ENCODE measurements at places on chromosomes 2 and 18. TPM values are rescaled to one million over a fixed set of nuclear protein-coding genes. Genes with fewer than 3 reads are reported as not detected.

DNA sequence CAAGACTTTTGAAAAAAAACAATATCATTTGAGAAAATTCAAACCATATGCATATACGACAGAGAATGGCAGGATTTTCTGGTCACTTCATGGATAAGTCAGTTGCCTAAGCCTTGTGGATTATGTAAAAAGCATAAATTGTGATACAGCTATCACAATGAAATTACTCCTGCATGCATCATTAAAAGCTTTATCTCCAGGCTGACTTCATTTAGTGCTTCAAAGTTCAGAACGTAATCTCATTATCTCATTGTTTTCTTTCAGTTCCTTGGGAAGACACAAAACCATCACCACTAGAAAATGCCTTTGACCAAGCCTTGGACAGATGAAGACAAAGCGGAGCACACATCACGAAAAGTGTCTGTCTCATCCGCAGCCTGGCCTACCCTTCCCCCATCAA is 57.0 kb downstream of the L3MBTL4 start:
- H3K27me3 ChIP-seq, result no peaks in the 10 kb centered on the region
- H3K27ac ChIP-seq, result no peak overlapping the region
- no peaks in the 10 kb centered on the region for H3K4me1 ChIP-seq
- H3K36me3 ChIP-seq, result no peaks in the 10 kb centered on the region
- DNase-seq, result no peak

DNA sequence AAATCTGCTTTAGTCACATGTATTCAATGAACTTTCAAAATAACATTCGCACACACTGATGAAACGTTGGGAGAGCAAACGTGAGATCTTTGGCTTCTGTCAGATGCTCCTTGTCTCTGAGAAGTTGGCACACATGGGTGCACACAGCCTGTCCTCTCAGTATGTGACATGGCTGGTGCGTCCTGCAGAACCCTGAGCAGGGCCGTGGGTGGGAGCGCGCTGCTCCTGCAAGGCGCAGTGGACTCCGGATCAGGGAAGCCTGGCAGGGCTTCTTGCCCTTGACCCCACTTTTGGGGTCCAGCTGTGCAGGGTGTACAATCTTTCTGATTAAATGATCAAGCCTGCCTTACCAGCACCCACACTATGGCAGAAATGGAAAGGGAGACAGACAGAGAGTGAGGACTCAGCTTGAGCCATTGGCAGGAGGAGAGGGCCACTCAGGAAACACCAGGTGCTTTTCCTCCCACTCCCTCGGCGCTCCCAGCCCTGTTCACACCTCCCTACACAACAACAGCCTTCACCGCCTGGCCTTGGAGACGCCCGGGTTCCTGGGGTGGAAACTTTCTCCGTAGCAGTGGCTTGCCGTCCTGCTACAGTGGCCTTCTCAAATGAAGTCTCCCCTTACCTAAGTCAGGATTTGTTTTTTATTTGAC is 108.4 kb upstream of the SNTG2 start:
- no peak overlapping the region for H3K4me3 ChIP-seq
- H3K36me3 ChIP-seq, result no peaks in the 10 kb centered on the region
- H3K27ac ChIP-seq, result no peak overlapping the region
- H3K4me1 ChIP-seq, result no peaks in the 10 kb centered on the region

DNA sequence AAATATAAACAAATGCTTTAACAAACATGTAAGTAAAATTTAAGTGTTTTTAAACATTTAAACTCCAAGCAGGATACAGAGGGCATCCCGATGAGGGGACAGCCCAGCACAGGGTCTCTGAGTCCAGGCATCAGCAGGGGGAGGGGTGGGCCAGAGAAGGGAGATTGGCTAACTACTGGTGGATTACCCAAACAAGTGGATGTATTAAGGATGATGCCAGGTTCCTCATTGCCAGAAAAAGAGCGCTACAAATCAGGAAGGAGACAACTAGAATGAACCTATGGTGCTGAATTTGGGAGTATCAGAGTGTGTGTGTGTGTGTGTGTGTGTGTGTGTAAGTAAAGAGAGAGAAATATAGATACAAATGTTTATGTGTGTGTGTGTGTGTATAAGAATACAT is 162.0 kb upstream of the RMP24 start:
- DNase-seq, result no peak
- H3K27me3 ChIP-seq, result peaks cover 11% of the 10 kb centered on the region
- H3K27ac ChIP-seq, result no peak overlapping the region
- no peaks in the 10 kb centered on the region for H3K36me3 ChIP-seq
- H3K4me1 ChIP-seq, result peaks cover 10% of the 10 kb centered on the region
- no peak overlapping the region for H3K4me3 ChIP-seq

- no peak overlapping the region for H3K4me3 ChIP-seq
- H3K36me3 ChIP-seq, result peaks cover 2% of the 10 kb centered on the region
- no peaks in the 10 kb centered on the region for H3K27me3 ChIP-seq
- DNase-seq, result no peak
Observed at GRCh38 chr2:46411245-46411641, 68.1 kb upstream of the TMEM247 start.

Gene PROC
- not detected for total RNA-seq

DNA sequence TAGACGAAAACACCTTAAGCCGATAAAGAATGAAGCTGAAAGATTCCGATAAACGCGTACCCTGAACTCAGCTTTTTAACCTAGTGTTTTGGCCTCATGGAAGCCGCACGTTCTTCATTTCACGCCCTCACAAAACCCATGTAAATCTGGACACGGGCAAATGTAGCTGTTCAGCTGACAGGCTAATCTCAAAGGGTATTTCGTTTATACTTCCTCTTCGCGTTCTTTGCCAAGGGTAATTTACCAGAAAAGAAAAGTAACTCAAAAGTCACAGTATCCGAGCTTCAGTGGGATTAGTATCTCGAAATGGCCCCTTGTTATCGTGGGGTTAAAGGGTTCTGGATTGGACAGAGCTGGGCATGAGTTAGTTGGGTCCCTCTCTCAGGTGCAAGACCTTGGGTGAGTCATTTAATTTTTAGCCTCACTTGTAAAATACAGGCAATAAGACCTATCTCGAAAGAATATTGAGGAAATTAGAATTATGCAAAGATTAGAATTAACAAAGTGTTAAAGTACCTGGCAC is 22.0 kb upstream of the STPG4 start:
- H3K27me3 ChIP-seq, result peaks cover 5% of the 10 kb centered on the region
- peaks cover under 1% of the 10 kb centered on the region for H3K36me3 ChIP-seq
- no peak for DNase-seq
- peak overlapping the region; percentile 94 for H3K4me3 ChIP-seq
- H3K27ac ChIP-seq, result peak overlapping the region; percentile 100

DNA sequence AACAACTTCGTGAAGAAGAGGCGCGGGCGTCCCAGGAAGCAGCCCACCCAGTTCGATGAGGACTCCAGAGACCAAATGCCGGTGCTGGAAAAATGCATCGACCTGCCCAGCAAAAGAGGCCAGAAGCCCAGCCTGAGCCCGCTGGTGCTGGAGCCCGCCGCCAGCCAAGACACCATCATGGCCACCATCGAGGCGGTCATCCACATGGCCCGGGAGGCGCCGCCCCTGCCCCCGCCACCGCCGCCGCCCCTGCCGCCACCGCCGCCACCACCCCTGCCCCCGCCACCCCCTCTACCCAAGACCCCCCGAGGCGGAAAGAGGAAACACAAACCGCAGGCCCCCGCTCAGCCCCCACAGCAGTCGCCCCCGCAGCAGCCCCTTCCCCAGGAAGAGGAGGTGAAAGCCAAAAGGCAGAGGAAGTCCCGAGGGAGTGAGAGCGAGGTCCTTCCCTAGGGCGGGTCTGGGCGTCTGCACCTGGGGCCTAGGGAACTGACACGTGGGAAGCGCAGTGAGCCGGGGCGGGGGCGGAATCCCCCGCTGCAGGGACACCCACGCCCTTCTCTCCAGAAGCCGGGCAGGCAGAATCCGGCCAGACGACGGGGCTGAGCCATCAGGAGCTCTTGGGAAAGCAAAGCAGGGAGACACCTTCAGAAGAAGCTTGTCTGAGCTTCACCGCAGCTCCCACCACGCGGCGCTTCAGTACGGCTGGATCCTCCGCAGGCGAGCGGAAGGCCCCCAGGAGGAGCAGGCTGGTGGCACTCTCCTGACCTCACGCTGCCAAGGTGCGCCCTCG is 382.8 kb downstream of the SETBP1 start:
- no peak overlapping the region for H3K27ac ChIP-seq
- H3K27me3 ChIP-seq, result peaks cover 3% of the 10 kb centered on the region
- H3K4me3 ChIP-seq, result no peak overlapping the region
- H3K36me3 ChIP-seq, result no peaks in the 10 kb centered on the region
- DNase-seq, result no peak
- no peaks in the 10 kb centered on the region for H3K4me1 ChIP-seq

DNA sequence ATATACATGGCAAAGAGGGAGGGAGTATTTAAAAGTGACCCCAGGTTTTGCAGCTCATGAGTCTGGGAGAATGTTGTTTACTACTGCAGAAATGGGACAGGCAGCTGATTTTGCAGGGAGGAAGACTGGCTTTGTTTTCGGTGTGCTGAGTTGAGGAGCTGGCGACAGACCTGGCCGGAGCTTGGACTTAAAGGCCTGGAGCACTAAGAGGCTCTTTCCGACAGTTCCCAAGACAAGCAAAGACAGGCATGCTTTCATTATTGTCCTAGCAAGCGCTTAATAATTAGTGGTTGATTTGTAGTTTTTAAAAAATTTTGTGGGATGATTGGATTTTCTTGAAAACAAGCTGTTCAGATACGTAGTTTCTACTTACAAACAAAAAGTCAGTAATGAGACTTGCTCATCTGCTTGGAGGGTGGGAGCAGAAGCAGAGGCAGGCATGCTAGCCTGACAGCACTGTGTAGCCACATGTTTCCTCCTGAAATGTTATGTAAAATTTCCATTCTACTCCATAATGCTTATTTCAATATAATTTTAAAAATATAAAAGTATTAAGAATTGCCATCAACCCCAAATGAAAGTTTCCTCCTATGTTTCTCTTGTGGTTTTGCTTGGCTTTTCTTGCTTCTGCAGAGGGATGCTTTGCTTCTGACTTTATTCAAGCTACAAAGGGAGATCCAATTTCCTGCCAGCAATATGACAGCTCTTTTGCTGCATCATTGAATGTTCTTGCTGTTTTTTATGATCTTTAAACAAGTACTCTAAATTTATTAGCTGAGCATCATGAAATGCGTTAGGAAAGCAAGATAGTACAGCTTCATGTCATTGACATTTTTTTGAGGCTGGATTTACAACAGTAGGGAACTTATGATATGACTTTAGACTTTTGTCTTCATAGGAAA is 75.8 kb downstream of the PHLPP1 start:
- no peaks in the 10 kb centered on the region for H3K27me3 ChIP-seq
- H3K4me1 ChIP-seq, result peaks cover 27% of the 10 kb centered on the region
- H3K4me3 ChIP-seq, result no peak overlapping the region

DNA sequence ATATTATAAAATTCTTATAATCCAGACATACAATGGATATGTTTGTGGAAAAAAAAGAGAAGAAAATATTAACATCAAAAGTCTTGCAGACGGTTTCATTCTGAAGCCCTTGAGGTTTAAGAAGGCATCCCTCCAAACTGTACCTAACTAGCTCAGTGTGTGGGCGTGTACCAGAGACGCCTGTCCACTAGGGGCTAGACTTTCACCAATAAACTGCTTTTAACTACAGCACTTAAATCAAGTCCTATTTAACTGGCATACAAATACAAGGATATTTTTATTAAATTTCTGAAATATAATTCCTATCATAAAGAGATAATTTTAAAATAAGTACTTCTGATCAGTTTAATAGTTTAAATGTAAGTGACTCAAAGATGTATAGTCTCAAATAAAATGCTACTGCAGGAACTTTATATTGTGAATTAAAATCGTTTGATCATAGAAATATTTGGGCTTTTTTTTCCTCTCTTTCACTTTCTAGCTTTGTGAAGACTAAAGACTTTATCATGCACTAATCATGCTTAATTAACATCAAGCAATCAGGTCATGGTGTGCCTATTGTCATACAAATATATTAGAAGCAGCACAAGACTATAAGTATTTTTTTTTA is 437.7 kb downstream of the SATB2 start:
- H3K27ac ChIP-seq, result no peak overlapping the region
- no peaks in the 10 kb centered on the region for H3K27me3 ChIP-seq
- H3K36me3 ChIP-seq, result no peaks in the 10 kb centered on the region
- no peaks in the 10 kb centered on the region for H3K4me1 ChIP-seq
- no peak overlapping the region for H3K4me3 ChIP-seq

GRCh38 chr2:161415034-161415986 is 787 bp upstream of the TBR1 start:
- DNase-seq, result peak; percentile 39
- H3K27me3 ChIP-seq, result peaks cover 61% of the 10 kb centered on the region
- peaks cover 47% of the 10 kb centered on the region for H3K4me1 ChIP-seq
- no peak overlapping the region for H3K27ac ChIP-seq
- H3K36me3 ChIP-seq, result peaks cover 15% of the 10 kb centered on the region
- H3K4me3 ChIP-seq, result peak overlapping the region; percentile 64

GRCh38 chr2:100113990-100114433 is 28.4 kb downstream of the AFF3 start:
- peaks cover 3% of the 10 kb centered on the region for H3K27me3 ChIP-seq
- no peak for DNase-seq
- H3K27ac ChIP-seq, result peak overlapping the region; percentile 39
- peak overlapping the region; percentile 7 for H3K4me3 ChIP-seq
- H3K4me1 ChIP-seq, result peaks cover 12% of the 10 kb centered on the region

DNA sequence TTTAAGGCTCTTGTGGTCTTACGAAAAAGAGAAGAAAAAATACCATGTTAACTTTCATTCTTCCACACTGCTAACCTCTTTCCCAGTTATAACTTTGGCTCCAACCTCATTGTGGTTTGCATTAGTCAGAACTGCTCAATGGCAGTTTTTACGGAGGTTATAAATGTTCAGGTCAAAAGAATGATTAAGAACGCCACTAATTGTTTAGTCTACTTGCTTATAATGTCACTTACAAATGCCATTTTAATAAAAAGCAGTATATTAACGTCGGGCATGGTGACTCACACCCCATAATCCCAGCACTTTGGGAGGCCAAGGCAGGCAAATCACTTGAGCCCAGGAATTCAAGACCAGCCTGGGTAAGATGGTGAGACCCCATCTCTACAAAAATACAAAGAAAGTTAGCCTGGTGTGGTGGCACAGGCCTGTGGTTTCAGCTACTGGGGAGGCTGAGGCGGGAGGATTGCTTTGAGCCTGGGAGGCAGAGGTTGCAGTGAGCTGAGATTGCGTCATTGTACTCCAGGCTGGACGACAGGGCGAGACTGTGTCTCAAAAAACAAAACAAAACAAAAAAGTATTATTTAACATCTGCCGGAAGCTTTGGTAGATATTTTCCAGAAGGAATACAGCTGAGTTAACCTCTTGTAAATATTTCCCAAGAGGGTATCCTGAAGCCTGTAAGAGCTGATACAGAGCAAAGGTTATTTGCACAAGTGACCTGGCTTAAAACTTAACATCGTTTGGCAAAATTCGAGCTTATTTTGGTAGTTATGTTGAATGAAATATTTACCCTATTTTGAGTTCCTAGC is 5.1 kb downstream of the AGPS start:
- H3K27ac ChIP-seq, result no peak overlapping the region
- H3K36me3 ChIP-seq, result peaks cover 18% of the 10 kb centered on the region

- H3K27ac ChIP-seq, result no peak overlapping the region
- H3K36me3 ChIP-seq, result no peaks in the 10 kb centered on the region
- H3K27me3 ChIP-seq, result peaks cover 8% of the 10 kb centered on the region
- no peaks in the 10 kb centered on the region for H3K4me1 ChIP-seq
- H3K4me3 ChIP-seq, result no peak overlapping the region
Observed at GRCh38 chr2:36329746-36330472, 25.7 kb upstream of the CRIM1 start.

GRCh38 chr2:54660752-54661151 is 62.7 kb upstream of the EML6 start:
- H3K27ac ChIP-seq, result no peak overlapping the region
- no peaks in the 10 kb centered on the region for H3K27me3 ChIP-seq
- peaks cover 40% of the 10 kb centered on the region for H3K36me3 ChIP-seq
- DNase-seq, result no peak

- H3K4me3 ChIP-seq, result no peak overlapping the region
- no peaks in the 10 kb centered on the region for H3K27me3 ChIP-seq
- no peak overlapping the region for H3K27ac ChIP-seq
- H3K36me3 ChIP-seq, result peaks cover 2% of the 10 kb centered on the region
- peaks cover 32% of the 10 kb centered on the region for H3K4me1 ChIP-seq
- DNase-seq, result no peak
Observed at GRCh38 chr2:113212245-113213060, 38.7 kb downstream of the PSD4 start.
